Hepatocyte (in vitro differentiated cells): ENCODE measurements at places on chromosomes 5 and 9. TPM values are rescaled to one million over a fixed set of nuclear protein-coding genes. Genes with fewer than 3 reads are reported as not detected.
A peak's percentile ranks its signal among the peaks of the same experiment; 100 is the strongest.

Gene OSMR
- 17.6 and 19.4 TPM in 2 replicates for total RNA-seq

Gene DNM1
- total RNA-seq = 13.4 and 14.4 TPM in 2 replicates

DNA sequence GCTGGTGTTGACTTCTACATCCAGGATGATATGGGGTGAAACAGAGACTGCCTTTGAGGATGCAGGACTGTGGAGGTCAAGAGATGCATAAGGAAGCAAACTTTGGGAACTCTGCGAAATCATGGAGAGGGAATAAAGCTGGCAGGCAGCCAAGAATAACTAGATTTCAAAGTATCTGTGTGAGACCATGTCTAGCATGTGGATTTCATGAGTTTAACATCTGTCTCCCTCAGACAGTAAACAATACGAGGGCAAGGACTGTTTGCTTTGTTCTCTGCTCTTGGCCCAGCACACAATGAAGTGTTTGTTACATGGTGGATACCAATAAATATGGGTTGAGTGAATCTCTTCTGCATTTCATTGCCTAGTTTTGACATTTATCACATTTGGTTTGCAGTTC is 71.3 kb downstream of the RASEF start:
- H3K27ac ChIP-seq = no peak overlapping the region
- DNase-seq = peak; percentile 46
- H3K27me3 ChIP-seq = no peaks in the 10 kb centered on the region
- no peak overlapping the region for H3K4me3 ChIP-seq

GRCh38 chr9:87375397-87376073 is 122.1 kb upstream of the DAPK1 start:
- no peak for DNase-seq
- peaks cover 22% of the 10 kb centered on the region for H3K4me1 ChIP-seq
- no peaks in the 10 kb centered on the region for H3K27me3 ChIP-seq
- no peaks in the 10 kb centered on the region for H3K36me3 ChIP-seq
- H3K4me3 ChIP-seq = no peak overlapping the region

- no peaks in the 10 kb centered on the region for H3K36me3 ChIP-seq
- H3K4me3 ChIP-seq = no peak overlapping the region
- DNase-seq = no peak
- peaks cover 3% of the 10 kb centered on the region for H3K4me1 ChIP-seq
- H3K27me3 ChIP-seq = no peaks in the 10 kb centered on the region
These were observed 67.2 kb upstream of the DAP start for GRCh38 chr5:10828241-10828640.

DNA sequence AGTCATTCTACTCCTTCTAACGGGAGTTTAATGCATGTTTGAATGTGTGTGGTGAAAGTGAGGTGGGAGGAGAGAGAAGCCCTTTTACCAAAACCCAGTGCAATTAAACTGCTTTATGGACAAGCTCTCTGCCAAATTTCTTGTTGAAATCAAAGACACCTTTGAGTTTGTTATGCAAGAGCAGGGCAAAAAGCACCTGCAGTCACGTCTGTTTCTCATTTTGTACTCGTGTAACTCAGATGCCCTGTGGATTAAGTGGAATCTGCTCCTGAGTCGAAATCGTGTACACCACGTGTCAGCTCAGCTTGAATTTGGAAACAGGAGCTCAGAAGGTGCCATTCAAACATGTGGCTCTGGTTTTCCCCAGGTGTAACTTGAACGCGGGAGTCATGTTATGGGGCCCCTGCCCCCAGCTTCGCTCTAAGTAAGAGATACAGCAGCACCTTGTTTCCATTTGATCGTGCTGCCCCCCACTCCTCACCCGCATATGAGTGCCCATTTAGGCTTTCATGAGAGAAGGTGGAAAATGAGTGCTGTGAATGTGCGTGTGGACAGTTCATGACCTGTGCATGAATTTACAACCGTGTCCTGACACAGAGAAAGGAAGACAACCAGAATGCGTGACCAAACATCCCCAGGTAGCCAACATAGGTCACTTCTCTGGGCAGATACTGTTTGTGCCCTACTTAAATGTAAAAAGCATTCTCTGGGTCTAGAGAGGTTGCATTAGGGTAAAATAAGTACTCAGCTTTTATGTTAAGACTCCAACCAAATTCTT is 347.0 kb upstream of the SLC30A5 start:
- no peak overlapping the region for H3K4me3 ChIP-seq
- H3K36me3 ChIP-seq = no peaks in the 10 kb centered on the region
- peaks cover 8% of the 10 kb centered on the region for H3K4me1 ChIP-seq
- no peaks in the 10 kb centered on the region for H3K27me3 ChIP-seq
- peak; percentile 8 for DNase-seq
- no peak overlapping the region for H3K27ac ChIP-seq

- DNase-seq = no peak
- no peak overlapping the region for H3K4me3 ChIP-seq
- H3K4me1 ChIP-seq = no peaks in the 10 kb centered on the region
These were observed 253.1 kb downstream of the TLR4 start for GRCh38 chr9:117957267-117957666.

DNA sequence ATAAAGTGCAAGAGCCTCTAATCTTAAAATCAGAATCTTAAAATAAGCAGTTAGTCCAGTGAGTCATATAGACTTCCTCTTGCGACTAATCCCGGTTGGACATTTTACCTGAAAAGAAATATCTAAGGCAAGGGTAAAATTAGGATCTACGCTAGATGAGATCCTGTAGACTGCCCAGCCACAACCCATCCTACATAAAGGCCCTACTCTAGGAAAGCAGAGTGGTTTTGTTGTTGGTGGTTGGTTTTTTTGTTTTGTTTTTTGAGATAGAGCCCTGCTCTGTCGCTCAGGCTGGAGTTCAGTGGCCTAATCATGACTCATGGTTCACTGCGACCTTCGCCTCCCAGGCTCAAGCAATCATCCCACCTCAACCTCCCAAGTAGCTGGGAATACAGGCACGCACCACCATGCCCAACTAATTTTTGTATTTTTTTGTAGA is 6.9 kb downstream of the TSC1 start:
- peaks cover 2% of the 10 kb centered on the region for H3K4me1 ChIP-seq
- H3K36me3 ChIP-seq = no peaks in the 10 kb centered on the region
- no peak overlapping the region for H3K4me3 ChIP-seq
- H3K27ac ChIP-seq = no peak overlapping the region
- H3K27me3 ChIP-seq = no peaks in the 10 kb centered on the region
- DNase-seq = no peak

GRCh38 chr5:54717459-54717858 is 199.9 kb downstream of the SNX18 start:
- no peaks in the 10 kb centered on the region for H3K36me3 ChIP-seq
- DNase-seq = no peak
- peaks cover 3% of the 10 kb centered on the region for H3K4me1 ChIP-seq
- H3K4me3 ChIP-seq = no peak overlapping the region
- H3K27me3 ChIP-seq = no peaks in the 10 kb centered on the region
- no peak overlapping the region for H3K27ac ChIP-seq

- H3K27me3 ChIP-seq = no peaks in the 10 kb centered on the region
- no peak overlapping the region for H3K4me3 ChIP-seq
- no peak overlapping the region for H3K27ac ChIP-seq
- no peaks in the 10 kb centered on the region for H3K36me3 ChIP-seq
- no peaks in the 10 kb centered on the region for H3K4me1 ChIP-seq
- no peak for DNase-seq
These were observed 104.5 kb upstream of the CHD1 start for GRCh38 chr5:99033014-99033900.

DNA sequence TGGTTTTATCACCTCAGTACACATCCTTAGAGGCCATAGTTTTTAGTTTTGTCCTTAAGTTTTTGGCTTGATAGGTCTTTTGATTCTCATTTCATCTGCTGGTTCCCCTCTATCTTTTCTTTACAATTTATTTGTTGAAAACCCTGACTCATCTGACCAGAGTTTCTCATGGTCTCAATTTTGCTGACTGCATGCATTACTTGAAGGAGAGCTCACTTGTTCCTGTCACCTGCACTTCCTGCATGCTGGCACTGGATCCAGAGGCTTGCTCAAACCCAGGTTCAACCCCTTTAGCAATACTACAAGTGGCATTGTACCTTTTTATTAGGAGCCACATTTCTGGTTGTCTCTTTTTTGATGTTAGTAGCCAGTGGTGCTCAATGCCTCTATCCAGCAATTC is 26.7 kb downstream of the FBXO10 start:
- H3K4me3 ChIP-seq = no peak overlapping the region
- H3K27me3 ChIP-seq = no peaks in the 10 kb centered on the region
- no peaks in the 10 kb centered on the region for H3K4me1 ChIP-seq
- DNase-seq = no peak

GRCh38 chr9:120324996-120325642 is 254.8 kb downstream of the CDK5RAP2 start:
- H3K36me3 ChIP-seq = no peaks in the 10 kb centered on the region
- no peak overlapping the region for H3K4me3 ChIP-seq
- no peak overlapping the region for H3K27ac ChIP-seq
- no peak for DNase-seq
